Mucosa of gallbladder (tissue), 1 donor: ENCODE measurements at places on chromosomes 7 and 10. TPM values are rescaled to one million over a fixed set of nuclear protein-coding genes. Genes with fewer than 3 reads are reported as not detected.

COL26A1 gene
- total RNA-seq = 0.29 TPM

PTPRN2 gene
- total RNA-seq = 11.9 TPM

CYP3A4 gene
- 9.7 TPM for total RNA-seq

NME8 gene
- 0.89 TPM for total RNA-seq

FGL2 gene
- total RNA-seq = 42.3 TPM

AGAP6 gene
- total RNA-seq = 8.6 TPM

ARHGAP22 gene
- total RNA-seq = 8.8 TPM

TRPV6 gene
- total RNA-seq = 47.3 TPM

HOGA1 gene
- total RNA-seq = 13.3 TPM

SFTPD gene
- 0.52 TPM for total RNA-seq

C7orf33 gene
- not detected for total RNA-seq

ADAMTS14 gene
- total RNA-seq = 4.3 TPM

CLDN15 gene
- total RNA-seq = 46.4 TPM

TAS2R41 gene
- total RNA-seq = not detected

FAM241B gene
- 4.0 TPM for total RNA-seq

CYP26C1 gene
- total RNA-seq = 0.06 TPM

SPDYE9 gene
- total RNA-seq = not detected

TMEM236 gene
- 0.46 TPM for total RNA-seq

CALD1 gene
- 601 TPM for total RNA-seq

ZPBP gene
- total RNA-seq = not detected

POM121L12 gene
- not detected for total RNA-seq

PCDH15 gene
- total RNA-seq = not detected

NUTM2B gene
- 2.4 TPM for total RNA-seq

NRG3 gene
- total RNA-seq = 14.6 TPM

AZGP1 gene
- 104 TPM for total RNA-seq

FMC1 gene
- total RNA-seq = 18.2 TPM

TUBB8 gene
- not detected for total RNA-seq

NDUFA5 gene
- 95.2 TPM for total RNA-seq

DGKI gene
- total RNA-seq = 3.1 TPM

TCAF2 gene
- total RNA-seq = 8.9 TPM

CARD11 gene
- 35.8 TPM for total RNA-seq

MRPS33 gene
- 45.0 TPM for total RNA-seq

LLCFC1 gene
- total RNA-seq = not detected

GJD4 gene
- total RNA-seq = not detected

GPRIN2 gene
- total RNA-seq = 14.8 TPM

ENTPD1 gene
- 68.3 TPM for total RNA-seq

C10orf95 gene
- total RNA-seq = 0.46 TPM

ZNF853 gene
- 11.2 TPM for total RNA-seq

SLC26A5 gene
- total RNA-seq = 0.23 TPM

HOXA9 gene
- 0.17 TPM for total RNA-seq

PAPOLB gene
- total RNA-seq = 0.14 TPM

TLL2 gene
- 6.7 TPM for total RNA-seq

PDE1C gene
- total RNA-seq = 2.4 TPM

CNTNAP2 gene
- 1.6 TPM for total RNA-seq

SFRP4 gene
- total RNA-seq = 0.43 TPM

DMBT1 gene
- 5.4 TPM for total RNA-seq

SPDYE2 gene
- not detected for total RNA-seq

FIGNL1 gene
- 7.6 TPM for total RNA-seq

PILRB gene
- 70.3 TPM for total RNA-seq

PRKG1 gene
- total RNA-seq = 28.3 TPM

GLI3 gene
- 9.8 TPM for total RNA-seq

TRIL gene
- total RNA-seq = 1.4 TPM

LRGUK gene
- 2.4 TPM for total RNA-seq

BCL7B gene
- 57.7 TPM for total RNA-seq

KCNK18 gene
- not detected for total RNA-seq

SPDYE16 gene
- total RNA-seq = not detected
